ENCODE measurements at places on chromosomes 3 and 15.

DNA sequence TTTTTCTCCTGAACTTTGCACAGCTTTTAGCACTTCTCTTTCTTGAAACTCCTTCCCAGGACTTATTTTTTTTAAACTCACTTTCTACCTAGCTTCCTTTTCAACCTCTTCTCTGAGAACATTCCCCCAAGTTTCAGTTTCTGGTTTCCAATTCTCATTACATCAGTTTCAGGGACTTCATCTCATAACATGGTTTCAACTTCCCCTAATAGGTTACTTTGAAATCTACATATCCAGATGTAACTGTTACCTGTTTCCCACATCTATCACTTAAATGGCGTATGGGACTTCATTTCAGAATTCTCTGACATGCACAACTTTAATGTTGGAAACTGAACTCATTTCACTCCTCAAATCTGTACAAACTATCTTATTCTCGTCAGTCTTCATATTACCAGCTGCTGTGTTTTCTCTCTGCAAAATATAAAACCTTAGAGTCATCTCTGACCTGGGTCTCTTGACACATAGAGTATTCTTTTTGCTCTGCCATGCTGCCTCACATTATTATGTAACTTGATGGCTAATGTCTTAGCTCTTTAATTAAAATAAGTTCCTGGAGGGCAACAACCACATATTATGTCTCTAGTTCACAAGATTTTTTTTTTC, 58.4 kb downstream of the NME9 start:
- DNase-seq: no peak

DNA sequence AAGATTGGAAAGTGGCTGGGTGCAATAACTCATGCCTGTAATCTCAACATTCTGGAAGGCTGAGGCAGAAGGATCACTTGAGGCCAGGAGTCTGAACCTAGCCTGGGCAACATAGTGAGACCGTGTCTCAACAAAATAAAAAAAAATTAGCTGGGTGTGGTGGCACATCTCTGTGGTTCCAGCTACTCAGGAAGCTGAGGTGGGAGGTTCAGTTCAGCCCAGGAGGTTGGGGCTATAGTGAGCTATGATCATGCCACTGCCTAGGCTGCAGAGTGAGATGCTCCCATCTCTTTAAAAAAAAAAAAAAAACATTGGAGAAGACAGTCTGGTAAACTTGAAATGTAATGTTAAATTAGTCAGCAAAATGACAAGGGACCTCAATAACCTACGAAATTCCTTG, 57.9 kb downstream of the STAG1 start:
- DNase-seq: no peak

- DNase-seq: no peak
Measured at GRCh38 chr15:66841953-66842681, 140.1 kb downstream of the SMAD6 start.

DNA sequence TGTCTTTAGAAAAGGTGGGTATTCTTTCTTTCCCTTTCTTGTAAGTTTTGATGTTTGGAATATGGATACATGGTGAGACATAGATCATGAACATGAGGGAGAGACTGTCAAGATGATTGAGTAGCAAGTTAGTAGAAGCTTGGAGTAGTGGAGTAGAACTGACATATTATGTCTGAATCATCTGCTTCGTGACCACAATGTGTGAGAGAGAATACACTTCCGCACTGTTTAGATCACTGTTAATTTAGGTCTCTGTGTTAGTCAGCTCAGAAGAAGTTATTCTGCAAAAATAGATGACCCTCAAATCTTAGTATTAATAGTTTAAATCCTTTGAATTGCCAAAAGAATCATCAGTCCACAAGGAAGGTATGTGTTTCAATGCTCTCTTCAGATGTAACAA, 151.0 kb downstream of the OXSM start:
- no peak for DNase-seq

- peak; percentile 66 for DNase-seq
Measured at GRCh38 chr15:101641129-101641764, 10.9 kb downstream of the TM2D3 start.

DNA sequence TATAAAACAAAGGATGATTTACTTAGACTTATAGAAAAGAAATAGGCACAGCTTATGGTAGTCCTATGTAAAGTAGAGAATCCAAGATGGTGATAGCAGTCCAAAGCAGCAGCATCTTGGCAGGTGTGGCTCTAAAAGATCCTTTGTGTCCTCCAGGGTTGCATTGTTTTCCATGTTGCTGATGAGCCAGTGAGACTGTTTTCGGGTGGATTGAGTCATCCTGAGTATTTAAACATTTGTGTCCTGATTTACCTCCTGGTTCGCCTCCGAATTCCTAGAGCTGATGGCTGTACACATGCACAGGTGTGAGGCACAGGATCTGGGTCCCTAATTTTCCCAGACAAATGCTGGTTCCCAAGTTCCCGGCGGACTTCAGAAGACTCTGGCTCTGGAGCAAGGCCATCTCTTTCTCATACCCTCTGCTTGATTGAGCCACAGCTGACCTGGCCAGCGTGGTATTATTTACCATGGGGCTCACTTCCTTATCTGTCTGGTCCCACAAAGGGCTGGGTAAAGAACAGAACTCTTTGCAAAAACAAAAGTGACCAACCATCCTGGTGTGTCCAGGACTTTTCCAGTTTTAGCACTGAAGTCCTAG, 51.0 kb downstream of the ARNT2 start:
- no peak for DNase-seq

DNA sequence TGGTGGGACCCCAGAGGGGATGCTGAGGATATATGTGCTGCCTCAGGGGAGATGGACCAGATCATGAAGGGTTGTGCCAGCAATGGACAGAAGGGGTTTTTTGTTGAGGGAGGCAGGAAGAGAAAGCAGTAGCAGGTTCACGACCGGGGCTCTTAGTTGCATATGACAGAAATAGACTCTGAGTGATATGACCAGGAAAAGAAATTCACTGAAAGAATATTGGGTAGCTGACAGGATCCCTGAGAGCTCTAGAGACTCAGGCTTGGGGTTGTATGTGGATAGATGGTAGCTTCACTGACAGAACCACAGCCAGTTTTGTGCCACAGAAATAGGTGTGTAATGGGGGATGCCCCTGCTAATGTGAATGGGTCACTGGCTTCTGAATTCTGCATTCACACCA, 241.6 kb downstream of the ZNF621 start:
- no peak for DNase-seq

DNA sequence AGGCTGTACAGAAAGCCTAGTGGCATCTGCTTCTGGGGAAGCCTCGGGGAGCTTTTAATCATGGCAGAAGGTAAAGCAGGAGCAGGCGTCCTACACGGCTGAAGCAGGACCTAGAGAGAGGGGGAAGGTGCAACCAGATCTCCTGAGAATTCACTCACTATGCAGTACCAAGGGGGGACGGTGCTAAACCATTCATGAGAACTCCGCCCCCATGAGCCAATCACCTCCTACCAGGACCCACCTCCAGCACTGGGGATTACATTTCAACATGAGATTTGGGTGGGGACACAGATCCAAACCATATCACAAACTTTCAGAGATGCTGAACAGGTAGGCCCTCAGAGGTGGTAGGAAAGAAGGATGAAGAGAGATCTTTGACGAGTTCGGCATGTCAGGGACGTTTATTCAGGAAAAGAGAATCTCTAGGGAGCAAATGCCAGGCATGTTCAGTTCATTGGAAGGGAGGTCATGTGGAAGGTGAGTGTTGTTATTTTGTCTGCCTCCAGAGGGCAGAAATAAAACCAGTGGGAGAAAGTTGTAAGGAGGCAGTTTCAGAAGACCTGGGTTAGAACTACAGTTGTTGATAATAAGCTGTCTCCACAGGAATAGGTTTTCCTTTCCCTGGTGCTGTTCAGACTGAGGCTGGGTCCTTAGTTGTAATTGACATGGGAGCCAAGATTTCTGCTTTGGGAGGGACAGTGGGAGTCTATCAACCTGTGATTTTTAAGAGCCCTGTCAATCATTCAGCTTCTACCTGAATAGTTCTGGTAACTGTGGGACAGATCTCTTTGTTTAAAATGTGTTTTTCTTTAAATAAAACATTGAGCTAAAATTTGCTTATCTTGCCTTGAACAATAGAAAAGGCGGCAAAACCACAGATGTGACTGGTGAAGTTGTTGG, 4.3 kb upstream of the FNDC3B start:
- no peak for DNase-seq

DNA sequence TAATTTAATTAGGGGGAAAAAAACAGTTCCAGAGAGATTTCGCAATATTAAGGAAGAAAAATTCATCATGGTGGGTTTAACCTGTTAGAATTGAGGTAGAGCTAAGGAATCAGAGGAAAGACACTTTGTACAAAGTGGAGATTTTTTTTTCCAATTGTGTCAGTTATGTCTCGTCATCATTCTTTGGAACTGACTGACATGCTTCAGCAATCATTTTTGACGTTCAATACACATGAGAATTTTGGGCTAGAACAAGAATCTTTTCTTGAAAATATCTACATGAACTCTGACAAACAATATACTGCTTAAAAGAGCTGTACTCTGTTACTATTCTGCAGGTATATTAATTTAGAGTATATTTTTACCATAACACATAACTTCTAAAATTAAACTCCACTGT, 878.6 kb downstream of the CADM2 start:
- no peak for DNase-seq

- peak; percentile 8 for DNase-seq
Measured at GRCh38 chr15:83446904-83447709, at the start of gene SH3GL3. TSS of gene SH3GL3 (plus strand) at chr15:83447341. CDS start at chr15:83447534, 193 bp downstream.

- DNase-seq: no peak
Measured at GRCh38 chr3:32743934-32744333, 58.9 kb downstream of the CNOT10 start.

- no peak for DNase-seq
Measured at GRCh38 chr3:192899540-192899982, 18.1 kb downstream of the MB21D2 start.

DNA sequence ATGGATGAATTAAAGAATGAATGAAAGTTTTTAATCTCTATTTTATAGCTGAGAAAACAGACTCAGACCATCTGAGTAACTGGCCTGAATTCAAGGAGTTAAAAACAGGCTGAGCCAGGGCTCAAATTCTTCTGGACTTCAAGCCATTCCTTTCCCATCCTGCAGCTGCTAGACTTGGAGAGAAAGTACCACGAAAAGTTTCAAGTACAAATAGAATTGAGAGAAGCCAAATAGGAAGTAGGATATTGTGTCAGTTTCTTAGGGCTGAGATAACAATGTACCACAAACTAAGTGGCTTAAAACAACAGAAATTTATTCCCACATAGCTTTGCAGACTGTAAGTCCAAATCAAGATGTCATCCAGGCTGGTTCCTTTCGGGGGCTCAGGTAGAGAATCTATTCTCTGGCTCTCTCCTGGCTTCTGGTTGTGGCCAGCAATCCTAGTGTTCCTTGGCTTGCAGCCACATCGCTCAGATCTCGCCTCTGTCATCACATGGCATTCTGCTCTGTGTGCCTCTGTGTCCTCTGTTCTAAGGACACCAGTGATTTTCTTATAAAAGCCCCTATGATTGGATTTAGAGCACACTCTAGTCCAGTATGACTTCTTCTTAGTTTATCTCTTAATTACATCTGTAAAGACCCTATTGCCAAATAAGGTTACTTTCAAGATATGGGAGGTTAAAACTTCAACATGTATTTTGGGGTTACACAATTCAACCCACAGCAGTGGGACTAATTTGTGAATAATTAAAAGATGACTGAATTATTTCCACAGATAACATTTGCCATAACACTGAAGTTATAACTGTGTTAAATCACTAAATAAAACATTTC, 25.7 kb upstream of the GOLIM4 start:
- DNase-seq: no peak

DNA sequence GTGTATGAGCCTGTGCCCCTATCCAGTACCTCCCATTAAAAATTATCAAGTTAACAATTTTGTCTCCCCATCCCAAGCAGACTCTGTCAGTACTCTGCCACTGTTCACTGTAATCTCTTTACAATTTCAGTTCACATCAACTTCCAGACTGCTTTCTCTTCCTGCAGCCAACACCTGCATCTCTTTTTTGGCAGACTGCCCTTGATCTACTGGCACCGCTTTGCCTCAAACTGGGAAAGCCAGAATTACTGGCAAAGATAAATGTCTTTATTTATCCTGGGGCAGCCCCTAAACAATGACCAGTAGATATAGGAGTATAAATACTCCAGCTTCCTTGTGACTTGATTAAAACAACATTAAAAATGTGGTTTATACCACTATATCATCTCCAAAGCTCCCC, 494.1 kb downstream of the ZNF385D start:
- no peak for DNase-seq

DNA sequence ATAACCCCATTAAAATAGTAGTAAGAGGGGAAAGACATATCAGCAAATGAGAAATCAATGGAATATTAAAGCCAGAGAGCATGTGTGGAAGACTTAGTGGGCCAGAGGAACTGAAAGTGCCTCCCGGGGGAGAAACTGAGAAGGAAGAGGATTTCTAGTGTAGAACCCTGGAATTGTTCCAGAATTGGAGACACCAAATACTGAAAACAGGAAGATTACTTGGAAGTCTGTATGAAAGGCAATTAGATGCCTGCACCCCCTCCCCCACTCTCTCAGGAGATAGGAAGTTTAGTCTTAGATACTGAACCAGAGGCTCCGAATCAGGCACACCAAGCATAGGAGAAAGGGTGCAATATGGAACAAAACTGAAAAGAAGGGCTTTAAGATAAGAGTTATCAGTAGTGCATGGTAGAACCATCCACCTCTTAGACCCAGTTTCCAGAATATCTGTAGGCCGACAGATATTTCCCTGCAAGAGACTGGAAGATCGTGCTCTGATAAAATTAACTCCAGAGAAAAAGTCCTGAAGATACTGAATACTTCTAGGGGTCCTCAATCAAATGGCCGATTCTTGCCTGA, 32.4 kb downstream of the KLHL18 start:
- no peak for DNase-seq

DNA sequence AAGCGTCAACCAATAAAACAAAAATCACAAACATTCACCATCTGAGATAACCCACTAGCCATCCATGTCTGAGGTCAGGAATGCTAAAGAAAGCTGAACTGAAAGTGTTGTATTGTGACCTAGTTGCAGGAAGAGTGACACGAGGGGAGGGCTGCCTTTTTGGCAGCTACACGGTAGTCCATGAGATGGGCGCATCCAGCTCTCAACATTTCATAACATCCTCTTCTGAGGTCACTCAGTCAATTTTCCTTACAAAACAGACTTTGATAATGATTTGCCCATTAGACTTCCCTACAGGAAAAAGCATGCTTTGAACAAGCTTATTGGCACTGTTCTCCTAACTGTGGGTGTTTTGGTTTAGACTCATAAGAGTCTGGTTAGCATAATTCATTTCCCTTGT, 15.4 kb upstream of the SHF start:
- no peak for DNase-seq

DNA sequence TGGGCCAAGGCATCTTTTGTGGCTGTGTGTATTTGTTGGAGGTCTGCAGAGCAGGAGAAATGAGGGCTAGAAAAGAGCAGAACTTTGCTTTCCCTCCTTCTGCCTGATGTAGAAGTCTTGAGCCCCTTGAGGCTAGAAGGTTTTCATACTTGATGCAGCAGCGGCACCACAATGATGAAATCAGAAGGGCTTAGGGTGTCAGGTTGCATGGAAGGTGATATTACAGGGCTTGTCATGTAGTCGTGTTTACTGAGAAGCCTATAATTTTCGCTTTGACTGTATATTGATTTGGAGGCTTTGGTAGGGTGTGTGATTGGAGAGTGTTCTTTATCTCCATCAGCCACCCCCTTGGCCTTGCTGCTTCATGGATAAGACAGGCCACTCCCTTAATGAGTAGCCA, 339.8 kb downstream of the THSD4 start:
- DNase-seq: no peak
